Cardiac muscle cell (in vitro differentiated cells and primary cell): ENCODE measurements at places on chromosomes 16 and 17. TPM values are rescaled to one million over a fixed set of nuclear protein-coding genes. Genes with fewer than 3 reads are reported as not detected.

Gene ZNF469
- total RNA-seq, result 0.24 and 0.35 TPM in 2 replicates

Gene ARL4D
- 18.7 and 32.4 TPM in 2 replicates for total RNA-seq

DNA sequence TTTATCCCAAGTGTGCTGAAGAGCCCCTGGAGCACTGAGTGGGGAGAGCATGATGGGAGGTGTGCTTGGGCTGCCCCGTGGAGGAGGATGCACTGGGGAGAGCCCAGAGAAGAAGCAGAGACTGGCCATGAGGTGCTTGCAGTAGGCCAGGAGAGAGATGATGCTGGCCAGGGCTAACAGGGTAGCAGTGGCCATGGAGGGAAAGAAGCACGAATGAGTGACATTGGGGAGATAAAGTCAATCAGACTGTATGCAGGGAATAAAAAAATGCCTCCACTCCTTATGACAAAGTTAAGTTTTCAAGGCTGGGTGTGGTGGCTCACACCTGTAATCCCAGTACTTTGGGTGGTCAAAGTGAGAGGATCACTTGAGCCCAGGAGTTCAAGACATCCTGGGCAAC lies 5.4 kb upstream of the TMEM220 start:
- DNase-seq, result no peak

Gene FBXW10
- total RNA-seq, result 0.04 and 0.12 TPM in 2 replicates

GRCh38 chr16:14375132-14375491 lies 254.9 kb downstream of the PARN start:
- DNase-seq, result no peak

DNA sequence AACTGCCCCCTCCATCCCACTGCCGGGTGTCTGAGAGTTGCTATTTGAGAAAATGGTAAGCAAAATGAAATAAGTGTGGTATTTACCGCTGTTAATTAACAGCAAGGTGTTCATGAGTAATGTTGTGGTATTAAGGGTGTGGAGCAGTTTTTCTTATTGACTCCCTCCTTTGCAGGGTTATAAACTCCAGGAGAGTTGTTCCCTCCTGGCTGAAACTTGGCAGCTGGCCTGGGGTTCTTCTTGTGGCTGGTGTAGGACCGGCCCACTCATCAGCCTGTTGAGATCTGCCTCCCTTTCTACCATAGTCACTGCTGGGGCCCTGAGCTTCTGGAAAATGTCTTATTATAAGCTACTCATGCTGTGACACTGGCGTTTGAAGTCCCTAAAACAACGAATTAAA lies 128.6 kb downstream of the SOX9 start:
- DNase-seq, result no peak
